ENCODE measurements at places on chromosomes 2 and 18.

DNA sequence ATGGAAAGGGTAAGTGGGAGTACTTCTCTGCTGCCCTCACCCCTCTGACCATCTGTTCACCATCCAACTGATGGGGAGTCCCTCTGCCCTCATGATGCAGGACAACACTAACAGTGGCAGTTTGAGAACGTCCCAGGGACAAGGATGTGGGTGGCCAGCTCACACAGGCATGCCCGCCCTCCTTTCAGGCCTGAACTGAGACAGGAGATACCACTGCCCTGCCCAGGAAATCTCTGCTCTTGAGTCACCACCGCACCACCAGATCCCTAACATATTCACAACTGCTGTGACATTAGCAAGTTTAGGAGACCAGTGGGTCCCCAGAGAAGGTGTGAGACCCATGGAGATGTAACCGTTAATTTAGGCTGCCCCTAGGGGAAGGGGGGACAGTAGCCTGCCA lies 66.2 kb downstream of the TRAPPC8 start:
- no peak for DNase-seq

DNA sequence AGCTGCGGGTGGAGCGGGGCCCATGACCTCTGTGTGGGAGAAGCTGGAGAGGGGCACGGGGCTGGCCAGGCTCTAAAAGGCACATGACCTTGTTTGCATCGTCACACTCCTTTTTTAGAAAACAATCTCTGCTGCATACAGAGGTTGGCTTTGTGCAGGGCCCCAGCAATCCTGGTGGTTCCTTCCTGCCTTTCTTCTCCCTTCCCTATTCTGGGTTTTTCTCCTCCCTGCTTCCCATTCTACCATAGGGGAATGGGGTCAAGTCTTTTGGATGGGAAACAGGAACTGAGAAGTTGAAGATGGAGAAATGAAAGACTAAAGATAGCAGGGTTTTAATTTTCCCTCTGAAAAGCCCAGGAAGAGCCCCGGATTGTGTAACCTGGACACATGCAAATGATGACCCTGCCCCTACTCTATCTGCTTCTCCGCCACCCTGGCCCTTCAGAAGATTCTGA lies 53.9 kb downstream of the ASAP2 start:
- peak; percentile 71 for DNase-seq

- no peak for DNase-seq
These were observed 37.2 kb upstream of the MRPL33 start for GRCh38 chr2:27734305-27734704.

- no peak for DNase-seq
These were observed 56.4 kb upstream of the ST3GAL5 start for GRCh38 chr2:85945172-85945571.

- no peak for DNase-seq
These were observed 6.4 kb downstream of the BAZ2B start for GRCh38 chr2:159609811-159610549.

DNA sequence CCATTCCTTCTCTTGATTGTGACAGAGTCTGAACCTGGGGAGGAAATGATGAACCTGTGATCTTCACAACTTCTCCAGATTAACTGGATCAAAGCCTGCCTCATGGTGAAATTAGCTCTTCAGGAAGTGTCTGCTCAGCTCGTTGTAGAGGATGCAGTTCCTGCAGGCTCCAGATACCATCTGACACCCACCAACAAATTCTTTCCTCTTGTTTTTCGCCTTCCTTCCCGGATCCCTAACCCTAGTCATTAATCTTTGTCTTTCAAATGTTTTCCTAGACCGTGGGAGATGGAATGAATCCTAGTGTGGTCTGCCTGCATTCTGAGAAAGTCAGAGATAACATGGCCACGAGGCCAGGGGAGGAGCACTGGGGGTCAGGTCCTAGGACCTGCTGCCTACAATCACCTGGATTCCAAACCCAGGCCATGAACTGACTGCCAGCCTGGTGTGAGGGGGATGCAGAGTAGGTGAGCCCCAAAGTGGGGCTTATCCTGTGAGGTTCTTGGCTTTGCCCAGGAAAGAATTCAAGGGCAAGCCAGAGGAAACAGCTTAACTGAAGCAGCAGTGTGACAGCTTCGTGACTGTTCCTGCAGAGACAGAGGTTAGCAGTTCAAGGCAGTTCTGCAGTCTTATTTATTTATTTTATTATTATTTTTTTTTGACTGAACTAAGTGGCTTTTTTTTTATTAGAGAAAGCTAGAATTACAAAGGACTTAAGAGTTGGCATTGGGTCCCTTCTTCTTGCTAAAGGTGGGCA lies 67.8 kb downstream of the DIPK1C start:
- DNase-seq = no peak

- peak; percentile 41 for DNase-seq
These were observed 4.7 kb downstream of the EEF1B2 start for GRCh38 chr2:206164261-206164862.

GRCh38 chr18:12028674-12029073 lies 47.4 kb downstream of the IMPA2 start:
- no peak for DNase-seq

DNA sequence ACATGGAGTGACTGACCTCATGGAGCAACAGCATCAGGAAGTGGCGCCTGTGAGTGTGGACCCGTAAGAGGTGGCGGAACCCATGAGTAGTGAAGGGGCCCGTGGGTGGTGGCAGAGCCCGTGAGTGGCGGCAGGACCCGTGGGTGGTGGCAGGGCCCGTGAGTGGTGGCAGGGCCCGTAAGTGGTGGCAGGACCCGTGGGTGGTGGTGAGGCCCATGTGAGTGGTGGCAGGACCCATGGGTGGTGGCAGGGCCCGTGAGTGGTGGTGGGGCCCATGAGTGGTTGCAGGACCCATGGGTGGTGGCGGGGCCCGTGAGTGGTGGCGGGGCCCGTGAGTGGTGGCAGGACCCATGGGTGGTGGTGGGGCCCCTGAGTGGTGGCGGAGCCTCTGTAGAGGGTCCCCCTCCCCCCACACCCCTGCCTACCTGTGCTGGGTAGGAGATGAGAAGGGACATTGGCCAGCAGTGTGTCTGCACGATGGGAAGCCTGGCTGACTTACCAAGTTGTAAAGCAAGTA lies 407.7 kb upstream of the SALL3 start:
- DNase-seq = no peak

DNA sequence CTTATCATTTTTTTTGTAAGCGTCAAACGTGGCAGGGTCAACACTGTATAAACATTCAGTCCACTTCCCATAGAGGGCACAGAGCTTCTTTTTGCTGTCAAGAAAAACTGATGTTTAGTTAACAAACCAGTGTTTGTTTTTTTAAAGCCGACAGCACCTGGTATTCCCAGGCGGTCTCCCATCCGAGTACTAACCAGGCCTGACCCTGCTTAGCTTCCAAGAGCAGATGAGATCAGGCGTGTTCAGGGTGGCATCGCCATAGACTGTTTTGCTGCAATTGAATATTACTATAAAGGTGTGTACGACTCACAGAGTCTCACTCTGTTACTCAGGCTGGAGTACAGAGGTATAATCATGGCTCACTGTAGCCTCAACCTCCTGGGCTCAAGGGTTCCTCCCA lies 31.5 kb downstream of the CABYR start:
- no peak for DNase-seq

- DNase-seq = no peak
These were observed 43.0 kb upstream of the MSTN start for GRCh38 chr2:190105554-190105953.
